ENCODE measurements at places on chromosomes 5 and 9.

- DNase-seq, result peak; percentile 2
These were observed 26.4 kb downstream of the JADE2 start for GRCh38 chr5:134551901-134552300.

- peak; percentile 91 for DNase-seq
These were observed 1.1 kb downstream of the RELL2 start for GRCh38 chr5:141637767-141638419.

GRCh38 chr5:108753877-108754276, 6.2 kb downstream of the FER start:
- no peak for DNase-seq

DNA sequence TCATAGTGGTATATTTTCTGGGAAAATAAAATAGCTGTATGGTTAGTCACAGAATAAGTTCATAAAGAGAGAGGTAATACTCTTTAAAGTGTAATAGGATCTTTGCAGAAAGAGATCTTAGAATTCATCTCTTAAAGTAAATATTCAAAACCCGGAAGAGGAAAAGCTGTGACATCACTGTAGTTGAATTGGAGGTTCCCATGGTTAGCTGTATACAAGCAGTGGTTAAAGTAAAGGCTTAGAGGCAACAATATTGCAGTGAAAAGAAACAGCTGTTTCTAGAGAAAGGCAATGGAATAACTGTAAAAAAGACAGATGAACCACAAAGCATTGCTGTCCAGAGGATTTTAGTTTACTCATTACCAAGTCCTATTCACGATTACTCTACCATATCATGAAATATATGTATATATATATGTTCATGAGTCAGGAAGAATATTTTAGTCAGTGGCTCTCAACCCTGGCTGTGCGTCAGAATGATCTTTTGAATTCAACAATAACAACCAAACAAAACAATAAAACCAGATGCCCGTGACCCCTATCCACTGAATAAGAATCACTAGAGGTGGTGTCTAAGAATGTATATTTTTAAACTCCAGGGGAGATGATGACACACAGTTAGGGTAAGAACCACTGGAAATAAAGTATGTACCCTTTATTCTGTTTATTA, 4.7 kb downstream of the ERCC6L2 start:
- DNase-seq, result peak; percentile 73

- DNase-seq, result peak; percentile 84
These were observed 2.8 kb upstream of the GPR150 start for GRCh38 chr5:95617057-95617456.

DNA sequence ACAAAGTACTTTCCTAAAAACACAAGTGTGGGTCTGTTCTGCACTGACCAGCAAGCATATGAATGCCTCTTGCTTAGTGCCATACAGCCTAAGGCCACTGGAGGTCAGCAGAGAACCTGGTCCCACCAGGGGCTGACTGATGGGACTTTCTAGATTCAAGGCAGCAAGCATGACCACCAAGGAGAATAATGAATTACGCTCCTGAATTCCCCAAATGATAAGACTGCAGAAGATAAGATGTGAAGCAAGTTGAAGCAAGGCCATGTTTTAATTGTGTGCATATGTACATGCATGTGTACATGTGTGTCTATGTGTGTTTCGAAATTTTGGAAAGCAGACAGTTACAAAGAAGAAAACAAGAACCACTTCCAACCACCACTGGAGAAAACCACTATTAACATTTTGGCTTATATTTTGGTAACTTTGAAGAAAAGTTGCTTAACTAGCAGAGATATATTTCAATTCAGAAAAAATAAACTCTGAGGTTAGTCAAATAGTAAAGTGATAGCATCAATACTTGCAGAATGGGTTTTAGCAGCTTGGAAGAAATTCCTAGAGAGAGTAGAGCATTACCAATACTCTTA, 70.5 kb downstream of the ERP44 start:
- peak; percentile 56 for DNase-seq

DNA sequence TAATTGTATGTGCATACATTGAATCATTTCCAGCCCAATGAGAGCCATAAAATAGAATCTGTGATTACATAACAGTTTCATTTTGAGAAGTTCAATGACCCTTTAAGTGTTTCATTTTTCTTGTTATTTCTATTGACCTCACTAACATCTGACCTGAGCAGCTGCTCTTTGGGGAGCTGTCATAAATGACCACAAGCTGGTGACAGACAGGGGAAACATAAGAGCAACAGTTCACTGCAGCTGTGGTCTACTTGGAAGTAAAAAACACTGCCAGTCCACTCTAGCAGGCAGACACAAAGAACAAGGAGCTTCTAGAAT, 265.4 kb downstream of the DTWD2 start:
- no peak for DNase-seq

GRCh38 chr5:141877356-141878185, 639 bp downstream of the PCDH1 start:
- DNase-seq, result peak; percentile 83

- DNase-seq, result no peak
These were observed 12.5 kb downstream of the NREP start for GRCh38 chr5:111744455-111744854.

GRCh38 chr5:5278815-5279381, 138.8 kb downstream of the ADAMTS16 start:
- no peak for DNase-seq

DNA sequence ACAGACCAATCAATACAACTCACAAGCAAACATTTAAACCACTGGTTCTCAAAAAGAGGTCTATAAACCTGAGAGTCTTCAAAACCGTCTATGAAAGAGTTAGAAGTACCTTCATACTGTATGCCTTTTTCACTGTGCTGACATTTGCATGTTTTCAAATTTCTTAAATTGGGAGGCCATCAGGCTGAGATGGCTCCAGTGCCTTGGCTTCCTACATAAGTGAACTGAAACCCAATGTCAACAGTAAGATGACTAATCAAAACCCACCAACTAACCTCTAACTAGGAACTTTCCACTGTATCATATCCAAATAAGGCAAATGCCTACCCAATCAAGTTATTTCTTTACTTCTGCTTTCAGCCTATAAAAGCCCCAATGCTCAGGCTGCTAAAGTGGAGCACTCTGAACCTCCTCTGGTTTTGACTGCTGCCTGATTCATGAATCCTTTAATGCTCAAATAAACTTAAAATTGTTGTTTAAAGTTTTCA, 35.1 kb downstream of the FAM13B start:
- DNase-seq, result peak; percentile 48

- peak; percentile 80 for DNase-seq
These were observed 91.2 kb upstream of the CHD1 start for GRCh38 chr5:99019812-99020697.

GRCh38 chr5:113489299-113489698, 1.0 kb upstream of the MCC start:
- DNase-seq, result peak; percentile 97

GRCh38 chr9:19232823-19233194, 2.3 kb downstream of the DENND4C start:
- peak; percentile 82 for DNase-seq

DNA sequence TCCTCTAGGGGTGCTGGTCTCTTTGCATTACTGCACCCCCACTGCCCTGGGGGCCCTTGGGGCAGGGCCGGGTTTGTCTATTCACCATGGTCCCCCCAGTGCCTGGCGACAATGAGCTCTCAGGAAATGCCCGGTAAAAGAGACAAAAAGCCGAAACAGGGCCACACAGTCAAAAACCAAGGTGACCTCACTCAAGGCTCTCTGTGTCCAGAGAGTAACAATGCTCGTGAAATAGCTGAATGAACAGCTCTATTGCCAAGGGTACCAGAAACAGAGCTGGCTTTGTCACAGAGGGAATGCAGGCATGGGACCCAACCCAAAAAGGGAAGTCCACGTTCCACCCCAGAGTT, 16.0 kb downstream of the SH3PXD2B start:
- DNase-seq, result no peak

- no peak for DNase-seq
These were observed 69.3 kb downstream of the ISL1 start for GRCh38 chr5:51452562-51452961.

DNA sequence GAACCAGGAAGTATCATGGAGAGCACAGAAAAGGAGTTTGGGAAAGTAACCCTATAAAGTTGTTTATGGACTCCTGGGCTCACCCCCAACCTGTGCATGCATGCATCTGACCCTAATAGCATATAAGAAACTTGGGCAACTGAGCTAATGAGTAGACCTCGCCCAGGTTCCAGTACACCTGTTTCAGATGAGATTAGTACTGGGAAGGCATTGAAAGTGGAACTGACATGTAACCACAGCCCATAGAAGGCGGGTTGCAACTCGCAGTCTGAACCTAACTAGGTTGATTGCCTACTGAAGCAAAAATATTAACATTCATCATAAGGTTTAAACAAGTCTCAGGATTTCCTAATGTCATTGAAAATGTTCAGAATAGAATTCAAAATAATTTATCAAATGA, 87.0 kb downstream of the WNK2 start:
- DNase-seq, result no peak

DNA sequence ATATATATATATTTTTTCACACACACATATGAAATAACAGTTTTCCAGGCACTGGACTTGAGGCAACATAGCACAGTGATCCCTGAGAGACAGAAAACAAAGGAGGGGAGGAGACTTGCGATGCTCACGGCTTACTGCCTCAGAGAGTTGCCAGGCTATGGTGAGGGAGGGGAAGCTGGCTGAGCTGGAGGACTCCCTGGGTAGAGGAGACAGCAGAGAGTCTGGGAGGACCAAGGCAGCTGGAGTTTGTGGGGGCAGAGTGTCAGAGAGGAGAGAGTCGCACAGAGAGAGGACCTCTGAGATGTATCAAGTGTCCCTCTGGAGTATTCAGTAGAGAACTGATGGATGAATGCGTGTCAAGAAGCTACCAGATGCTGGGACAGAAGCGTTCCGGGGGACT, 23.1 kb upstream of the QSOX2 start:
- DNase-seq, result no peak

DNA sequence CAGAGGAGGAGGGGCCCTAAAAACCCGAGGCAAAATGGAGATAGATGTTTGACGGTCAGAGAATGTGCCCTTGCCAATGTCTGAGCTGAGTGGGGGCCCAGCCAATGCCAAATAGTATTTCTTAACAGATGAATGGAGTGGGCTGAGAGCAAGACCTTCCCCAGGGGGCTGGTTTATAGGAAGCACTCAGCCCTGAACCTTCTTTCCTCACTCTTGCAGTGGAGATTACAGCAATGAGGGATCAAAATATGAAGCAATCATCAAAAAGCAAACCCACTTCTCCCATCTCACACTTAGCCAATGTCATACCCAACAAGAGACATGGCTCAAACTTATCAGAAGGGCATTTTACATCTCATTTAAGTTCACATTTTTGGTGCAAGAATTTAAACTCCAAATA, 350.3 kb downstream of the GADD45G start:
- no peak for DNase-seq

DNA sequence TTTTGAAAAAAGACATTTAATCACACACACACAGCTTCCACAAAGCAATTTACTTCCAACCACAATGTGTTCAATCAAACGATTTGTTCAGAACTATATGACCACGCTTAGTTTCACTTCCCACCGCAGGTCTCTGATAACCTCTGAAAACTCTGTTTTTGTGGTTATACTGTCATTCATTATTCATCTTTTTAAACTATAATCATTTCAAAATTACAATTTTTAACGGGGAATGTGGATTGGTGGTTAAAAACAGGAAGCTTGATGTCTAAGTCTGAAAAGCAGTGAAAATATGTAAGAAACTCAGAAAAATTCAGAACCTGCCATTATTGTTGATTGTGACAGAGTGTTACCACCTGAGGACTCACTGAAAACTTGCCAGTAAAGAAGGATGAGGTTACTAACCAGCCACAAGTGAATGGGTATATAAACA, 12.7 kb upstream of the TMEM174 start:
- peak; percentile 69 for DNase-seq

DNA sequence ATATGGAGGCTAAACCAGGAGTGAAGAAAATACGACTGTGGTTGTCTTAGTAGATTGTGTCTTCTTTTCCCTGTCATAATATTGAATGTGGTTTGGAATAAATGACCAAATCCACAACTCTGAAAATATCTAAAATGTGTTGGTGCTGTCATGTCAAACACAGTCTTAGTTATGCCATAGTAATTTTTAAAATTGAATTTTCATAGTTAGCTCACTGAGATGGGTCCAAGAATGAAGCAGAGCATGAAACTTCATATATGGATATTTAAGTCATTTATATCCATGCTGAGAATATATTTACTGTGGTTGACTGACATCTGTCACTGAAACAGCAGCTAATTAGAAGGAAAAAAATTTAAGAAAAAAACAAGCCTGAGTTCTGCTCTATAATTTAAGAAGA, 260.4 kb upstream of the ATP10B start:
- no peak for DNase-seq

- DNase-seq, result no peak
These were observed 26.2 kb downstream of the TRIM32 start for GRCh38 chr9:116713271-116713670.

DNA sequence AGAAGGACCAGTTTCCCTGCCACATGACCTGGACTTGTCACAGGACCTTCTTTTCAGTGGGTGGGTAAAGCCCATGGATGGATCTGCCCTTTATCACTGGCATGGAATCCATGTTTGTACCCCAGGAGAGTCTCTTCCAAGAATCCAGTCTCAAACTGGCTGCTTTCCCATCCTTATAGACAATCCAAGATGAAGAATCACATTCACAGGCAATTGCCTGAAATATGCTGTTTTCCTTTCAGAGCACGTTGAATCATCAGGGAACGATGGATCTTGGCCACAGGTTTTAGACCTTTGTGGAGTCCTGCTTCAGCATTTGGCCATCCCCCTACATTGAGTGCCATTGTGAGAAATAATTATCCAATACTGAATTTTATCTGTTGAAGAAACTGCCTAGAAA, 319.8 kb downstream of the ASTN2 start:
- DNase-seq, result no peak

DNA sequence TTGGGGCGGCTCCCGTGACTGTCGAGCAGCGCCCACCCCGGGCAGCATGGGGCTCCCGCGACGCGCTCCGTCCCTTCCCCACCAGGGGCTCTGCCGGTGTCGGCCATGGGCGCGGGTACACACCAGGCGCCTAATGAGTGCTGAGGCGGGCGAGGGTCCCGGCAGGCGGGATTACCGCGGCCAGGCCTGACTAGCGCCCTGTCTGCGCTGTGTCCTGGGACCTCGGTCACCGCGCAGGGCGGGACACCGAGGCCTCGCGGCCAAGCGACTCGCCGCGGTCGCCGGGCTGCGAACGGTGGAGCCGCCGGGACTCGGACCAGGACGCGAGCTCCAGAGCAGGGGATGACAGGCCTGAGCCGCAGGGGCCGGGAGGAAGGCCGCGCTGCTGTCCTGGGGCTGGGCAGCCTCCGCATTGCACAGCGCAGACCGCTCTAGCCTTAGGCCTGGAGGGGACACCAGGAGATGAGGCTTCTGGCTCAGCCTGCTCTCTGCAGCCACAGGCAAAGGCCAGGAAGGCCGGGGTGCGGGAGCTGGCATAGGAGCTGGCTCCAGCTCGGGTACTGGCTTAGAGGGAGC, 14.1 kb downstream of the LCN10 start:
- peak; percentile 98 for DNase-seq

Data from osteoblast (primary cell).